ENCODE measurements at places on chromosomes 4 and X.

DNA sequence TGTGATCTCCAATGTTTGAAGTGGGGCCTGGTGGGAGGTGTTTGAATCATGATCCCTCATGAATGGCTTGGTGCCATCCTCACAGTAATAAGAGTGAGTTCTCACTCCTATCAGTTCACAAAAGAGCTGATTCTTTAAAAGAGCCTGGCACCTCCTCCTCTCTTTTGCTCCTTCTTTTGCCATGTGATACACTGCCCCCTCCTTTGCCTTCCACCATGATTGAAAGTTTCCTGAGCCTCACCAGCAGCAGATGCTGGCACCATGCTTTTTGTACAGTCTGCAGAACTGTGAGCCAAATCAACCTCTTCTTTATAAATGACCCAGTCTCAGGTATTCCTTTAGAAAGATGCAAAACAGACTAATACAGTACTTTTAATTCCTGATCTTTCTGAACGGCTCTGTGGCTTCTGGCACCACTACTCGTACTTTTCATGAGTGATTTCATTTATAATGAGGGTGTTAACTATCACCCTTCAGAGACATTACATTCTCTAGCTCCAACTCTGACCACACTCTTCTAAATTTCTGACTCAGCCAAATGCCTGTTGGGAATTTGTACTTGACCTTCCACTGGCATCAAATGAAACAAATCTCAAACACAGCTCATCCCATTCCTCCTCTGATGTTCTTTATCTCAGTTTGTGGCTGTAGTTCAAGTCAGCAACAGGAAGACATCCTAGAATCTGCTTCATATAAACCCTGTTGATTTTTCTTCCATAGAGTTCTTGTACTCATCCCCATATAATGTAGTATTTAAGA, 4.2 kb downstream of the UFSP2 start:
- DNase-seq, result no peak

- no peak for DNase-seq
Observed at GRCh38 chr4:47972181-47972580, 44.3 kb downstream of the CNGA1 start.

DNA sequence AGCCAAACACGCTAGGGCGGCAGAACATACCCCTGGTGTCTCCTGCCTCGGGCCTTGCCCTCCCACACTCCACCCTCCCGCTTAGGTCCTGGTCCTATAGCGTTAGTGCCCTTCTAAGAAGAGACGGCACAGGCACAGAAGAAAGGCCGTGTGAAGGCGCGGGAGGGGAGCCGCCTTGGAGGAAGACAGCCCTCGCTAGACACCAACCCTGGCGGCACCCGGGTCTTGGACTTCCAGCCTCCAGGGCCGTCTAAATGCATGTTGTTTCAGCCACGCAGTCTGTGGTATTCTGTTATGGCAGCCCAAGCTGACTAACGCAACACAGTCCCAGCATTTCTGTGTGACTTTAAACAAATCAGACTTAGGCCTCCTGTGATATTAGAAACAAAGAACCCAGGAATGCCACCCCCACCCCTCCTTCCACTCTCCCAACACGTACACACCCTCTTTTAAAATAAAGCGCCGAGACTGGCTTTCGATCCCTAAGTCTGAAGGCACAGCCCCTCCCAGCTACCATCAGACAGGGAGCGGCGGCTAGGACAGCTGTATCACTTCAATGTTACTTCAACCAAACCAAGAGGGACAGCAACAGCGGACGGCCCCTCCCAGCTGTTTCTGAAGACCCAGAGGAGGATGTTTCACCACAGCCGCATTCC, 128.0 kb downstream of the AFAP1 start:
- DNase-seq, result no peak

DNA sequence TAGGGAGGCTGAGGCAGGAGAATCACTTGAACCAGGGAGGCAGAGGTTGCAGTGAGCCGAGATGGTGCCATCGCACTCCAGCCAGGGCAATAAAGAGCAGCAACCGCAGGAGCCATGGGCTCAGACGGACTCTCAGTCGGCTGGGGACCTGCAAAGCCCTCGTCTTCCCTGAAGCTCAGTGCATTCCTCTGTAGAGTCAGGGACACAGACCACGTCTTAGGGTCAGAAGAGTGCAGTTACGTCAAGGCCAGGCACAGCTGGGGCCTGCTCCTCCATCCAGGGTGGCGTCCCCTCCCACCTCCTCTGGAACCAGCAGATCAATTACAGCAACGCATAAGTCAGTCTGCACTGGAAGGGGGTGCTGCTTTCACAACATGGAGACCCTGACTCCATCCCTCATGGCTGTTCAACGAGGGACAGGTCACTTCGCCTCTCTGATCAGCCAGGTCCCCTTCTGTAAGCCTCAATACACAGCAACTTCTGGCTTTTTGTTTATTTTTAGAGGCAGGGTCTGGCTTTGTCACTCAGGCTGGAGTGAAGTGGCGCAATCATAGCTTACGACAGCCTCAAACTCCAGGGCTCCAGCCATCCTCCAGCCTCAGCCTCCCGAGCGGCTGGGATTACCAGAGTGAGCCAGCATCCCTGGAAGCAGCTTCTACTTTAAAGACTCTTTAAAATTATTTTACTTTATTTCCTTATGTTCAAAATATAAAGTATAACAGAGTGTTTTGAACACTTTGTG, 76.4 kb downstream of the ZFYVE28 start:
- no peak for DNase-seq

- no peak for DNase-seq
Observed at GRCh38 chr4:54185044-54185780, 43.9 kb upstream of the PDGFRA start.
